ENCODE measurements at places on chromosomes 16 and 17. TPM values are rescaled to one million over a fixed set of nuclear protein-coding genes. Genes with fewer than 3 reads are reported as not detected.

DNA sequence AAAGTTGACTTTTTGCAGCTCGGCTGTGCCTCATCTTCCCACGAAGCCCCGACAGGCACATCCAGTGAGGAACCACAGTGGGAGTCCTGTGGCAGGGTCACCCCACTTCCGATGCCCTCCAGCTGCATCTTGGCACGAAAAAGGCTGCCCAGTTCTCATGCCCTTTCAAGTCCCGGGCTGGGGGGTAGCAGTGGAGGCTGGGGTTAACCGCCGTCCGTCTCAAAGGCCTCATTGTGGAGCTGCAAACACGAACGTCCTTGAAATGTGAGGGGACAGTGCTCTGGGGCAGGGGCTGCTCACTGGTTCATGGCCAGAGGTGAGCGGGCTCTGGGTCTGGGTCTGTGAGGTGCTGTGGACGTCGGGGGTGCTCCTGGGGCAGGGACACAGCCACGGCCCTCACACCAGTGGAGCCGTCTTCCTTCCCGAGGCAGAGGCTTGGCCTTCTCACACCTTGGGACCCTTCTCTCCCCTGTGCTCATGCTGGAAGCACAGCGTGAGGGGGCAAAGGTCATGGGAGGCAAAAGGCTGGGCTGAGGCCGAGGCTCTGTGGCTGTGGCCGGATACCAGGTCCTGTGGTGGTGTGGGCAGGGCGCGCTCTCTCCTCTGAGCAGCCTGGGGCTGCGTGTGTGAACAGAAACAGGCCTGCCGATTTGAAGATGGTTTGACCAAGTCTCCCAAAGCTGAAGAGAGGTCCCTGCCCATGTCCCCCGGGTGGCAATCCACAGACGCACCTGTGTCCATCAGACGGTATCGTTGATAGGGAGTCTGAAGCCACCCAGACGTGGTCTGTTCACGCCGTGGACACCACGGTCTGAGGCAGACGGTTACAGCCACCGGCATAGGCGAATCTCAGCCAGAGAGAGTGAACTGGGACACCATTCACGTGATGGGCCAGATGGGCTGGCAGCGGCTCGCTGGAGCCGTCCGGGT is 3.1 kb upstream of the MC1R start:
- DNase-seq = no peak

DNA sequence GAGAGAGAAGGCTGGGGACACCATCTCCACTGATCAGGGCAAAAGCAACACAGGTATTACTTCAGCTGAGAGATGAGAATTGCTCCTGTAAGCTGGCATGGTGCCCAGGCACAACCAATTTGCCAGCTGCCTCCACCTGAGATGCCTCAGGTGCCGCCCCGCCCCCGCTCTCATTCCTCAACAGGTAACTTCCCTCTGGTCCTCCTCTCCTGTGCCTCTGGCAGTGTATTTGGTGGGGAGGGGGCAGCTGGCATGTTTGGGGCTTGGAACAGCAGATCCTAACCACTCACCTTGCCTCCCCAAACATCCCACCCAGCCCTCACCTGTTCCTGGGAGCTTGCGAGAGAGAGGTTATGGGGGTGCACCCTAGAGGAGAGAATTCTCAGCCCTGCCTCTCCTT is 2.9 kb upstream of the SRCIN1 start:
- no peak for DNase-seq

DNA sequence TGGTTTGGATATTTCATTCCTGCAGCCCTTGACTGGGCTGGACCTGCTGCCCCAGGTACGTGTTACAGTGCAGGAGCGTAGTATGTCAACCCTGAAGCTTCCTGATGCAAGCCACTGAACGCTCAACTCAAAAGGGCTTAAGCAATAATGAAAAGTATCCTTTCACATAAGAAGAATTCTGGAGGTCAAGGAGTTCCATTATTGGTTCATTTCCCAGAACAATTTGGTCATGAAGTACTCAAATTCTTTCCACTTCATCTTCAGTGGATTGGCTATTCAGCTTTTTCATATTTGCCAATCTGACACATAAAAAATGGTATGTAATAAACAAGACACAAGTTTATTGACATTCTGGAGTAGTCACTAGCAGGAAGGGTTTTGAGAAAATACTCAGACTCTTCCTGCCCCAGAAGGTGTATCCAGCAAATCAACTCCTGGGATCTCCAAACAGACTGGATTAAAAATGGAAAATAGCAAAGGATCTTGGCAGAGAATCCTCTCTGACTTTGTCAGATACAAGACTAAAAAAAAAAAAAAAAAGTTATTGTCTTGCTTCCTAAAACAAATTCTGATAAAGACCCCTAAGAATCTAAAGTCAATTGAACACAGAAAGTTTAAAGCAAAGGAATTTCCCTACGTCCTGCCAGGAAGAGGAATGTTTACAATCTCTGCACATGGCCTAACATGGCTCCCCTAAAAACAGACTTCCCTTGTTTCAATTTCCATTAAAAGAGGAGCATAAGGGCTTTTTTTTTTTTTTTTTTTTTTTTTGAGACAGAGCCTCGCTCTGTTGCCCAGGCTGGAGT is 37.5 kb upstream of the WSB1 start:
- DNase-seq = peak; percentile 75

Gene CASKIN2
- total RNA-seq = 21.8 TPM

Gene CHST4
- not detected for total RNA-seq

Data from HFFc6 (cell line).